ENCODE measurements at places on chromosomes 6 and 20.

DNA sequence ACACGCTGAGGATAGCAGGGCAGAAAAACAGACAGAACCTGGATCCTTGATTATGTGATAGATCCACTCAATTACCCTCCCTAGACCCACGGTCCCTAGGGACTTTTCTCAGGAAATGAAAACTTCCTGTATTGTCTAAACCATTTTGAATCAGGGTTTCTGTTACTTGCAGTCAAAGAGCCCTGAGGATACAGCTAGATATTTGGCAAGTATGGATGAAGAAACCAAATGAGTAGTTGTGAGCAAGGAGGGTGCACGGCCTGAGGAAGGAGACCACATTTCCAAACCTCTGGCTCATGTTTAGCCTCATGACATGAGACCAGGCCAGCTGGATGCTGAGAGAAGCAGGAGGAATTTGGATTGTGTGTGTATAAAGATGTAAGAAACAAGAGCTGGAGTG lies 91.6 kb downstream of the MRPL14 start:
- DNase-seq: no peak

GRCh38 chr6:138035070-138035469 lies 72.1 kb downstream of the PERP start:
- no peak for DNase-seq

DNA sequence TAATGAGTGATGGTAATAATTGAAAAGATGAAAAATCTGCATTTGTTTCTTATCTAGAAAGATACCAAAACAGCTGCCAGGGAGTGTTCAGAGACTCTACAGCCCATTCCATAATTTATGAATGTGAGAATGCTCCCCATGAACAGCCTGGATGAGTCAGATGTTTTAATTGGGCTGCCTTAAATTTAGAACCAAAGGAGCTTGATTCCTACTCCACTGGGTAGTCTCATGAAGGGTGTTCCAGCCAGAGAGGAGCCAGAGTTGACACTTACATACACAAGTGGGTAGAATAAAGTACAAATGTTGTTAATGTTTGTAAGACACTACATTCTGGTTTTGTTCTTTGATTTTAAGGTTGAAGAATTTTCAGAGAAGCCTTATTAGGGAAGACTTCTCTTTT lies 158.7 kb upstream of the PRND start:
- no peak for DNase-seq

DNA sequence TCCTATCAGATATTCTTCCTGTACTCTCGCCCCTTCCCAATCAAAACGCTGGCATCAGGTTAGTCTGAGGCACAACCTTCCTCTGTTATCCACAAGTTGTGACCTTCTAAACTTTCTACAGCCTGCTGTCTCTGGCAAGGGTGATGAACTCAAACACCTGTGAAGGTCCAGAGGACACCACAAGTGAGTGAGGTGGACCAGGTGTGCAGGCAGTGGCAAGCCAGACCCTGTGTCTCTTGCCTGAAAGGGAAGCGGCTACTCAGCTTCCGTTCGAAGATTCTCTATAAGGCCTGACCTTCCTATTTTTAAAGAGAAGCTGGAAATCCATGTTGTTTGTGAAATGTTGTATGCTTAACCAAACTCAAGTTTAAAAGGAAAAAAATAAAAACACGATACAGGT lies 36.8 kb downstream of the GCM1 start:
- no peak for DNase-seq

- DNase-seq: no peak
Observed at GRCh38 chr6:167565884-167566599, 241.2 kb downstream of the TTLL2 start.

DNA sequence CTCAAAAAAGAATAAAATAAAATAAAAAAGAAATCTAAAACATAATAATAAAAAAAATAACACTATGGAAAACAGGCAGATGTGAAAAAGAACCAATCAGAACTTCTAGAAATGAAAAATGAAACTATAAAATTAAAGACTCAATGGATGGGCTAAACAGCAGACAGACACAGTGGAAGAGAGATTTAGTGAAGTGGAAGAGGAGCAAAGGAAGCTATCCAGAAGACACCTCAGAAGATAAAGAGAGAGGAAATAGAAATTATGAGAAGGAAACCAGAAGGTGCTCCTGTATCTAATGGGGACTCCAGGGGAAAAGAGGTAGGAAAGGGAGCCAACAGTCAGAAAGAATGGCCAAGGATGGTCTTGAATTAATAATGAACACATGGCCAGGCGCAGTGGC lies 18.5 kb downstream of the LAMA5 start:
- no peak for DNase-seq

- DNase-seq: no peak
Observed at GRCh38 chr20:9409981-9410380, 104.4 kb upstream of the LAMP5 start.

- no peak for DNase-seq
Observed at GRCh38 chr6:155520078-155520477, 64.4 kb upstream of the NOX3 start.

GRCh38 chr6:111620169-111620568 lies 14.5 kb upstream of the TRAF3IP2 start:
- no peak for DNase-seq

GRCh38 chr20:33846291-33846935 lies 35.3 kb downstream of the CHMP4B start:
- peak; percentile 9 for DNase-seq

DNA sequence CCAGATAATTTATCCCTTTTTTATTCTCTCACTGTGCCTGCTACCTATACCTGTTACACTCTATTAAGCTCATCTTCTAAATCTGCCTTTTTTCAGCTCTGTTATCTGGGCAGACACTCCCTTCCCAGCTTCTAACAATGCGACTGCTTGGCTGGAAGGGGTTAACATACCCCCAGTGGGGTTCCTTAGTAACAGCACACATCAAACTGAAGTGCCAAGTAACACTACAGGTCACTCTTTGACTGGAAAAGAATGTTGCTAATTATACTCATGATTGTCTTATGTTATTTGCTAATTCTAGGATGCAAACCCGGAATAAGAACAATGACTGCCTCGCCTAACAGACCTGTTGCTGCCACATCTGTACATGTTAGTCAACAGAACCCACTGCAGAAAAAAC lies 203.5 kb downstream of the EPM2A start:
- DNase-seq: no peak

- no peak for DNase-seq
Observed at GRCh38 chr6:170205534-170206316, 85.2 kb downstream of the DLL1 start.

DNA sequence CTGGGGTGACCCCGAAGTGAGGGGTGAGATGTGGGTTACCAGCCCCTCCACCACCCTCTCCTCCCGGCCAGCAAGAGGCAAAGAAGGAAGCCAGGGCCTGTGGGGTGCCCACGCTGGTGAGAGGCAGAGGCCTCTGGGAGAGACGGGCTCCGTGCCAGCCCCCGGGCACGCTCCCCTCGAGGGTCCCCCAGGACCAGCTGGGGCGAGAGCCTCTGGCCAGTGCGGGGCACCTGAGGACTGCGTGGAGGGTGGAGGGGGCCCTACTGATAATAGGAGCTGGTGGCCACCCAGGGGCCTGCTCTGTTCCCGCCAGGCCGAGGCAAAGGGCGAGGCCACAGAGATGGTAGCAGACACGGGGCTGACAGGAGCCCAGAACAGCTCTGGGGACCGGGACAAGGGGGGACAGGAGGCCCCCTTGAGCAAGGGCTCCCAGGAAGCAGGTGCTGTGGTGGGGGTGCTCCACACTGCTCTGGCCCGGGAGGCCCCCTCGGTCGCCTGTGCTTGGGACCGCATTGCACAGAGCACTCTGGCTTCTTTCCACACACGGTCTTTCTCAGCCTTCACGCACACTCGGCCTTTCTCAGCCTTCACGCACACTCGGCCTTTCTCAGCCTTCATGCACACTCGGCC lies 226.9 kb downstream of the TTLL2 start:
- DNase-seq: no peak

DNA sequence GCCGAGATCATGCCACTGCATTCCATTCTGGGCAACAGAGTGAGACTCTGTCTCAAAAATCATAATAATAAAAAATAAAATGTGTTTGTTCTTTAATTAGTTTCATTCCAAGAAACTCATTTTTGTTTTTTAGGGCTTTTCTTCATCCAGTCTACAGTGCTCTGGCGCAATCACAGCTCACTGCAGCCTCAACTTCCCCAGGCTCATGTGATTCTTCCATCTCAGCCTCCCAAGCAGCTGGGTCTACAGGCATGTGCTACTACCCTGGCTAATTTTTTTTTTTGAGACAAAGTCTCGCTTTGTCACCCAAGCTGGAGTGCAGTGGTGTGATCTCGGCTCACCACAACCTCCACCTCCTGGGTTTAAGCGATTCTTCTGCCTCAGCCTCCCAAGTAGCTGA lies 143.6 kb upstream of the JARID2 start:
- no peak for DNase-seq

DNA sequence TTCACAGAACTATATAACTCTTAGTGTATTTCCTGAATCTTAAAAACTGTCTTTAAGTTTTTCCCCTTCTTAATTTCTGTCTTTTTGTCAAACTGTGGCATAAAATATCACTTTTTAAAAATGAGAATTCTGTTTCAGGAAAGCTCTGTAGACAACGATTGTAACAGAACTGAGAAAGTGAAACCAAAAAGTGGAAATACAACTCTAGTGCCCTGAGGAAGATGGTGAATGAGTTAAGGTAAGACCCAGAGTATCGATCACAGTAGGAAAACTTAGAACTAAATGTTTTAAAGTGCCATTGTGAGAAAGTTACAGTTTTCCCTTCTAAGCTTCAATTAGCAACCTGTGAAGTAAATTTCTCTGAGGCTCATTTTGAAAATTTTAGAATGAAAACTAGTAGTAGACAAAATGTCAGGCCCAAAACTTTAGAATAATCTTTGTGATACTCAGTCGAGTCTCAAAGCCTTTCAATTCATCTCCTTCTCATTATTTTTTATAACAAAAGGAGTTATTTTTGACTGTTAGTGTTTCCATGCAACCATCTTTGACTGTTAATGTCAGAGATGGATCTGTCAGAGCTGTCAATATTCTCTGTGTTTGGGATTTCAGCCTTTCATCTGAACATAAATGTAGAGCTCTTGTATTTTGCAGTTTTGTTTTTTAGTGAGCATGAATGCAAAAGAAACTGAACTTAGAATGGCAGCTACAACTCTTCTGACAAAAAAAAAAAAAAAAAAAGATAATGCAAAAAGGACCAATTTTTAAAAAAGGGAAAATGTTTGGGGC lies 19.0 kb upstream of the TRDN start:
- no peak for DNase-seq

GRCh38 chr6:10547809-10548208 lies 26.7 kb downstream of the GCNT2 start:
- no peak for DNase-seq

DNA sequence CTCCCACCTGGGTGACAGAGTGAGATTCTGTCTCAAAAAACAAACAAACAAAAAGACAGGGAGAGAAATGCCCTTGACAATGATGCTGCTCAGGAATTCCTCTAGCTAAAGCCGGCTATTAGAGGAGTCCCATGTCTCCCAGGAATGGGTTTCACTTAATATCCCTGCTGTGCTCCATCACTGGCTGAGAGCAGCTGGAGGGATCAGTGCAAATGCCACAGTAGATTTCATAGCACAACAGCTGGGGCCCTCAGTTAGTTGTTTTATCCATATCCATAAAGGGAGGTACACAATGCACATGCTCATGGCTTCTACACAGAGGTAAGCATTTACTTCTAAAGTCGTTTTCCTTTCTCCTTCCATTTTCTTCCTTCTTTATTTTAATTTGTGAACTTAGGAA lies 742.0 kb upstream of the POU3F2 start:
- DNase-seq: peak; percentile 2

GRCh38 chr6:156618600-156619205 lies 158.5 kb upstream of the ARID1B start:
- peak; percentile 18 for DNase-seq

DNA sequence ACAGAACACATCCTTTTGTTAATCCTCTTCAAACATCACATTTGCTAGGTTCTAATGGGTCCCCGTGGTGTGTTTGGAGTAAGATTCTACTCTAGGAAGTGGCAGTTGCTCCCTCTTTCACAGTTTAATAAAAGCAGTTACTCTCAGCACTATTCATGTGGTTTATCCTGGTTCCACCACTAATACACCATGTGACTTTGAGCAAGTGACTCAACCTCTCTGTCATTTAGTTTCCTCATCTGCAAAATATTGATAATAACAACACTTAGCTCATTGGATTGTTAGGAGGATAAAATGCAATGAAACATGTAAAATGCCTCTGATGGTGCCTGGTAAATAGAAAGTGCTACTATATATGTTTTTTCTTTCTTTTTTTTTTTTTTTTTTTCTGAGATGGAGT lies 488.0 kb upstream of the NOX3 start:
- no peak for DNase-seq

DNA sequence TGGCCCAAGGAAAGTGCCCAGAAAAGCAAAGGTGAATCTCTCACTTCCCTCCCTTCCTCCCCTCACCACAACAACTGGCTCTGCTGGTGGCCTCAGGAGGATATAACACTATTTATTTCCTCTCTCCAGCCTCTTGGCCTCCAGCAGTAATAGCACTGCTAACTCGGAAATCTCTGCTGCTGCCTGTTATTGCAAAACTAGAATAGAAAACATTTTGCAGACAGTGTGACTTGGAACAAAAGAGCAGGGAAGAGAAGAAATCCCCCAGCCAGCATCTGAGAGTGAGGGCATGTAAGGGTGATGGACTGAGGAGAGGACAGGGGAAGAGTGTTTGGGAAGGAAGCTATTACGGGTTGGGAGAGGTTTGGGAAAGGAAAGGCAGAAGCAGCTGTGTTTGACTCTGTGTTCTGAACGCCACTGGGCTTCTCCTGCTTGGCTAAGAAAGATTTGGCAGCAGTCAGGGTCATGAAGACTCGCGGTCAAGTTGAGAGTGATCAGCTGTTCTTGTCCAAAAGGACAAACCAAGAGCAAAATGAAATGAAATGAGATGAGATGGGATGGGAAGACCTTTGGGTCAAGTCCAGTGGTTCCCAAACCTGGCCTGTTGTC lies 81.0 kb upstream of the SNX9 start:
- DNase-seq: peak; percentile 12

GRCh38 chr20:11376998-11377397 lies 540.7 kb upstream of the BTBD3 start:
- no peak for DNase-seq

DNA sequence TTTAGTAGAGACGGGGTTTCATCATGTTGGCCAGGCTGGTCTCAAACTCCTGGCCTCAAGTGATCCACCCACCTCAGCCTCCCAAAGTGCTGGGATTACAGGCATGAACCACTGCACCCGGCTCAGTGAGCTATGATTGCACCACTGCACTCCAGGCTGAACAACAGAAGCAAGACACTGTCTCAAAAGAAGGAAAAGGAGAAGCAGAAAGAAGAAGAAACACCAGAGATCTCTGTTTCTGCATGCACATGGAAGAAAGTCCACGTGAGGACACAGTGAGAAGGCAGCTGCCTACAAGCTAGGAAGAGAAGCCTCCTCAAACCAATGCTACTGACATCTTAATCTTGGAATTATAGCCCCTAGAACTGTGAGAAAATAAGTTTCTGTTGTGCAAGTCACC lies 16.0 kb downstream of the ECT2L start:
- no peak for DNase-seq

- peak; percentile 89 for DNase-seq
Observed at GRCh38 chr6:130189531-130190397, 33.0 kb downstream of the SAMD3 start.

GRCh38 chr6:149045404-149045803 lies 272.1 kb upstream of the TAB2 start:
- DNase-seq: no peak

DNA sequence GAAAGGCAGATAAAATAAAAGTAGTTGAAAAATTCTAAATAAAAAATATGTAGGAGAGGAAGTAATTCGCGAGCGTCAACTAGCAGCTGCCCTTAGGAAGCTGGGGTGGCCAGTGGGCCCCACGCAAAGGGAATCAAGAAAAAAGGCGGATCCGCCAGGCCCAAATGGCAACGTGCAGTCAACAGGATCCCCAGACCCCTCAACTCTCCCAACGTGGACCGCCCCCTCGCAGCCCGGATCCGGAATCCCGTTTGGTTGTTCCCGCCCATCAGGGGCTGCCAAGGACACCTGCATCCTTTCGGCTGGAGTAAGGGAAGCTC lies 296 bp downstream of the DZANK1 start:
- DNase-seq: peak; percentile 85

Data from skin of body (tissue), 3 donors.